Activated CD8-positive, alpha-beta memory T cell treated with anti-CD3 and anti-CD28 coated beads for 1 hour (primary cell): ENCODE measurements at places on chromosomes 2 and 18.

- DNase-seq = no peak
Measured at GRCh38 chr2:54986264-54986663, 64.0 kb downstream of the RTN4 start.

- DNase-seq = no peak
Measured at GRCh38 chr2:62691186-62691585, 14.3 kb upstream of the EHBP1 start.

DNA sequence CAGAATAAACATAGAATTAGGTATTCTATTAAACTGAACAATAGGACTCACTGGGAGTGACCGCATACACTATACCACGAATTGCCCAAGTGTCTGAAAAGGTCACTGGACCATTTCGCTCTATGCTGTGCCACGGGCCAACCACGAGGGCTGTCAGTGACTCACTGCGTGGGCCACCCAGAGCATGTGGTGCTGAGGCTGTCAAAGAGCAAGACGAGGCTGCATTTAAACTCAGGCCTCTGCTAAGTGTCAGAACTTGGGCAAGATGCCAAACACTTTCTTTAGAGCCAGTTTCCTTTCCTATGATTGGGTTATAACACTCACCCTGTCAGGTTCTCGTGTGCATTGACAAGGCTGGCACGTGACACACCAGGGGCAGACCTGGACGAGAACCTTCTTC is 97.5 kb downstream of the SH3YL1 start:
- DNase-seq = no peak

- no peak for DNase-seq
Measured at GRCh38 chr2:57681650-57682049, 365.0 kb upstream of the VRK2 start.

DNA sequence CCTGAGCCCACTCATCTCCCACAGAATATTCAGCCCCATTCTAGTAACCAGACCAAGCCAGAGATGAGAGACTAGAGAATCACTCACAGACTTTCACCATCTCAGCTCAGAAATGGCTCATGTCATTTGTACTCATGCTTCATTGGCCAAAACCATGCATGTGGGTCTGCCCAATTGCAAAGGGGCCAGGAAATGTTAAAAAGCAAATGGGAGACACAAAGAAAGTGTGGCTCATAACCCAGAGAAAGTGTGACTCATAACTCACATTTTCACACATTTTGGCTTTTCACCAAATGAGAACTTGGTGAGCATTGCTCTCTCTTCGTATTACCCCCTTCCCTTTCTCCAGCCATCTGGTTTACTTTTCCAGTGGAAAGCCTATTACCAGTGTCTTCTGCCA is 66.2 kb downstream of the MDH1 start:
- no peak for DNase-seq

DNA sequence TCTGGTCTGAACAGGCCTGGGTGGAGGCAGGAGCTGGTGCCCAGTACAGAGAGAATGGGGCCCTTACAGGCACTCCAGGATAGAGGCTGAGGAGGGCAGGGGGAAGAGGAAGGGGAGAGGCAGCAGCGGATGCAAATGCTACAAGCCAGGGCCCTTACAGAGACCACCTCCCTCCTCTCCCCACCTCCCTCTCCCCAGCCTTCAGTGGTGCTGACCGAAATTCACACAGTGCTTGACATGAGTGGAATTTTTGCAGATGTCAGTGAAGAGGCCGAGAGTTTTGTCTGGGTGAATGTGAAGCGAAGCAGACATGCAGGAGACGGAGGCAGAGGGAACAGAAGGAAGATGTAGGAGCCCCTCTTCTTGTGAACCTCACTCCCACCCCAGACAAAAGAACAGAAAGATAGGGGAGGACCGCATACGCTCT is 31.9 kb downstream of the CIB4 start:
- DNase-seq = no peak

DNA sequence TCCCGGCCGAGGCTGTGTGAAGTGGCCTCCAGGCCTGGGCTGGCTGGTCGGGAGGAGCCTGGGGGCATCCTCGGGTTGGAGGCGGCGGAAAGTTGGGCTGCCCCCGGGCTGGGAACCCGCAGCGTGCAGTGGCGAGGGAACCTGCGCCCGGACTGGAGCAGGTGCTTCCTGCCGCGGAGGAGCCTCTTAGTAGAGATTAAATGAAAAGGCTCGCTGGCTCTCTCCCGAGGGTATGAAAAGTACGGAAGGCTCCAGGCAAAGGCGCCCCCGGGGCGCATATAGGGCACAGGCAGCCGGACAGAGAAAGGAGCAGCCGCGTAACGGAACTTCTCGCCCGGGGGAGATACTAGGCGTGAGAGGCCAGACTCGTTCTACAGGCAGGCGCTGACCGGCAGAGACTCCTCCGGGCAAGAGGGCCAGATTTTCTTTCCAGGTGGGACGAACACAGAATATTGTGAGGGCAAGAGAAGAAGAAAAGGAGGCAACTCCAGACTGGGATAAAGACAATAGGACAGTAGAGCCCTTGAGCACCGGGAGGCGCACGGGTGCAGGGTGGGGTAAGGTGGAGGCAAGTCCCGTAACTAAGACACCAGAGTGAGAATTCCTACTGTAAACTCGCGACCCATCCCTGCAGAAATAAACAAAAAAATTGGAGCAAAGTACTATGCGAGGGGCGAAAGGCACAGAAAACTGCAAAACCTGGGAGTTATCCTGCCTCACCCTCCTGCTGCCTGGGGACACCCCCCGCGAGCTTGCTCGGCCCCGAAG is 816 bp downstream of the CDH2 start:
- no peak for DNase-seq
